Activated naive CD8-positive, alpha-beta T cell treated with anti-CD3 and anti-CD28 coated beads for 36 hours (primary cell): ENCODE measurements at places on chromosomes 3 and 15.
A peak's percentile ranks its signal among the peaks of the same experiment; 100 is the strongest.

- peak; percentile 60 for DNase-seq
Observed at GRCh38 chr15:31364301-31365031, 37.8 kb downstream of the KLF13 start.

- DNase-seq: no peak
Observed at GRCh38 chr3:102497571-102497970, 62.8 kb downstream of the ZPLD1 start.

DNA sequence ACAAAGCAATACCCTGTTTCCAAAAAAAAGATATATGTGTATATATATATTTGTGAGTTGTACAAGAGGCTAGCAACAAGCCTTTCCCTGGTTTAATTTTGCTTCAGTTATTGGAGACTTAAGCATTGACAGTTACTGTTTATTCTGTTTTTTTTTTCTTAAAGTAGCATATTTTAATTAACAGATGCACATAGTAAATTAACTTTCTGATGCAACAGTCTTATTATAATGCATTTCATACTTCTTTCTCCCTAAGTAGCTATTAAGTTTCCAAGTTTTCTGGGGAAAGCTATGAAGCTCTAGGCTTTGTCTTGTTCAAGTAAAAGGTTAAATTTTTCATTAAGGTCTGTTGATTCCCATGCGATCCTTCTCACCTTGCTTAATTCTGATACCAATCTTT lies 17.9 kb downstream of the PRKCI start:
- DNase-seq: no peak

- DNase-seq: no peak
Observed at GRCh38 chr15:66863390-66864085, 161.5 kb downstream of the SMAD6 start.

DNA sequence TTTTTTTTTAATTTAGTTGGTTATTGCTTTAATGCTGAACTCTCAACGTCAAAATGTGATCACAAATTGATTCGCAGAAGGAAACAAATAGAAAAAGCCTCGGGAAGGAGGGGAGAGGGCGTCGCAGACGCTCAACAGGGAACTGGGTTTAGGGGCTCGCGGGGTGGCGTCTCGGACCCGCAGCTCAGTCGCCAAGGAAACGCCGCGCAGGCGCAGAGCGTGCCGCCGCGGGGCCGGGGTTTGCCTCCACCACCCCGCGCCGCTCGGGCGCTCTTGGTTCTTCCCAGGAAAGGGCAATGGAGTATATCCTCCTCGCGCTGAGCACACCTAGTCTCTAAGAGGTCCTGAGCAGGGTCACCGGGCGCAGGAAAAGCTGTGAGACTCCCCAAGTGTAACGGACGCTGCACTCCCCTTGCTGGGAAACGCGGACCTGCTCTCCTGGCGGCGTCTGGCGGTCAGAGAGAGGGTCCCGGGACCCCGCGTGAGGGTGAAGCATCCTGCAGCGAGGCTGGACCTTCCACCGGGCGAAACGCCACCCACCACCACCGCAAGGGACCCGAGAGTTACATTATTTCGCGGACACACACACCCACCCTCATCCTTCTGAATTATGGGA lies 753 bp downstream of the PLCH1 start:
- DNase-seq: peak; percentile 56

DNA sequence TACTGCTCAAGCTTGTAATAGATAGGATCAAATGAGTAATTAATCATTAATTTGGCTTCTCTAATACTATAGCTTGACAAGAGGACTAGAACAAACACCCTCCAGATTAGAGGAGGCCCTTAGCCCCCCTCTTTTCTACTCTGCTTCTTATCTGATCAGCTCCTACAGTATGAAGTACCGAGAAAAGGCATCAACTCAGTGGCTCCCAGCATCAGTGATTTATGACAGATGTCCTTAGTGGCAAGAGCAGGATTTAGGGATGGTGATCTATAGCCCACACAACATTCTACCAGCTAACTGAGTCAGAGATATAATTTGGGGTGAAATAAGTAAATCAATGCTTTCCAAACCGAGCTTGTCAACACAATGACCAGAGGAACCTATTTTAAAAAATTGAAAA lies 541.1 kb downstream of the NLGN1 start:
- no peak for DNase-seq

DNA sequence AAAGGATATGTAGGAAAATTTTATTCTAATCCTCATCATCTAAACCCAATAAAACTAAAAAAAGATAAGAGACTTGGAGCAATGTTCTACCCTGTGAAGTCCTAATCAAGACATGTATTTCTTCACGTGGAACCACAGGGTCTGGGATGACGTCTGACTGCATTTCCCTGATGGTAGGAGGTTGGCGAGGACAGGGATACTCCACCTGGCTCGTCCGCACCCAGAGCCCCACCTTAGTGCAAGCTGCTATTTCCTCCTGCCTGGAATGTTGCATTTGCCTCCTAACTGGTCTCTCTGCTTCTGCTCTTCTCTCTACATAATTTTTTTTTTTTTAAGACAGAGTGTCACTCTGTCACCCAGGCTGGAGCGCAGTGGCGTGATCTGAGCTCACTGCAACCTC lies 57.7 kb upstream of the RASGRP1 start:
- DNase-seq: no peak

GRCh38 chr3:194876403-194877095 lies 190.9 kb downstream of the FAM43A start:
- no peak for DNase-seq

DNA sequence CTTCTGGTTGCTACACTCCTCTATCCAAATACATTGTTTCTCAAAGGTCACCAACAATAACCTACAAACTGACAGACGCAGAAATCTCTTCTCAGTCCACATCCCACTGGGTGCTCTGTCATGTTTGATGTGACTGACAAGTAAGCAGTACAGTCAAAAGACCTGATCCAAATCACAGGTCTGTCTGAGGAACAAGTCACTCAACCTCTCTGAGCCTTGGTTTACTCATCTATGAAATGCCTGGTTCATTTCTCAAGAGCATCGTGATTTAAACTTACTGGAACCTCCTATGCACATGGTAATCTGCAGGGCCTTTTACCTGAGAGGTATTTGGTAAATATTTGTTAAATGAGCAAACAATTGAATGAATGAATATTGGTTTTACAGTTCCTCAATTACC lies 5.5 kb downstream of the LRRC31 start:
- DNase-seq: no peak

DNA sequence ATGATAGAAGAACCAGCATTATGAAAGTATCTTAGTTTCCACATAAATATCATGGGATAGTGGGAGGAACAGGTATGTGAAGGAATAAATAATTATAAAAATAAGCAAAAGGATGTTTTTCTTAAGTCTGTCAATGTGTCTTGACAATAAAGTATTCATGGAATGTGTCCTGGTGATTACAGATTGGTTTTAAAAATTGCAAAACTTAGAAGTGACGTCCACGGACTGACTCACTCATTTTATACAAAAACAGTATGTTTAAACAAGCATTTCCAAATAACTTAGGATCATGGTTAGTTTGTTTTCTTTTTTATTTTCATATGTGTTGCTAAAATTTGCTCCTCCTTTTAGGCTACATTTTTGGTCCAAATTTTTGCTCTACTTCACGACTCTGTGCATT lies 687.0 kb upstream of the NECTIN3 start:
- DNase-seq: no peak

DNA sequence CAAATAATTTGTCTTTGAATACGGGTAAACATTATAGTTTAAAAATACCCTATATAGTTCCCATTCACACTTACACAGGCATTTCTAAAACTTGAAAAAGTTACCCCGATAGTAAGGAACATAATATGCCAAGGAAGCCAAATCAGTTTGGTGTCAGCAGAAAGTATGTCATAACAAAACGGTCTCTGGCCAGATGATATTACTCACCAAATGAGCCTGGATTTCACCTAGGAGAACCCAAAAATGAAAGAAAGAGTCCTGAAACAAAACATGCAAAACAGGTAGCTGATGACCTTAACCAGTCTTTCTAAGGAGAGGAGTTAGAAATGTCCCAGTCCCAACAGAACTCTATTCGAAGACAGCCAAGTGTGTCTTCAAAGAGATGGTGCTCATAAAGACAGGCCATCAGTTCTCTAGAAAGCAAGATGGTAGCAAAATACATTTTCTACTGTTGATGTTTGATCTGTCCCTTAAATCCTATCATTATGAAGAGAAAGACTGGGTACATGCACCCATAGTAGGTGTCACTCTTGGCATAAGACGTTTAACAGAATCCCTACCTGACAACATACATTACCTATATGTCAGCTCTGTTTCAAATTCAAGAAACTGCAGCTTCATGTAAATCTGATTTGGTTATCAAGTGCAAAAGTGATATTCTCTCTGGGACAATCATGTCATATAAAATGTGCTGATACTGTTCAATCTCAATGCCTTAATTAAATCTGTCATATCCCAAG lies 942.5 kb downstream of the ROBO1 start:
- no peak for DNase-seq

GRCh38 chr15:92306663-92307062 lies 87.0 kb upstream of the ST8SIA2 start:
- DNase-seq: no peak
